ENCODE measurements at places on chromosomes 11 and 22.

GRCh38 chr11:120738516-120739046 is 227.0 kb downstream of the GRIK4 start:
- DNase-seq = no peak

DNA sequence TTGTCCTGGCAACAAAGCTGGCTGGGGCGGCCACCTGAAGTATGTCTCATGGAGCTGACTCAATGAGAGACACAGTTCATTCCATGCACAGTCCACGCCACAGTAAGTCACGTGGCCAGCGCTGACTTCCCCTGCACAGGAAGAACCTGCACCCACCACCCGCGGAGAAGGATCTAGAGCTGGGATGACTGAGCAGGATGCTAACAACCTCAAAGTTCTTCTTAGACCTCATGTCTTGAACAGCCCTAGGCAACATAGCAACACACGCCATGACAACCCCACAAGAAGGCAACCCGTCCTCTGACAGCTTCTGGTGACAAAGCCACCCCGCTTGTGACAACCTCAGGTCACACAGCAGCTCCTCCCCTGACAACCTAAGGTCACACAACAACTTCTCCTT is 76.9 kb upstream of the B3GAT1 start:
- DNase-seq = no peak

- no peak for DNase-seq
Observed at GRCh38 chr11:123231256-123231655, 36.2 kb upstream of the CLMP start.

DNA sequence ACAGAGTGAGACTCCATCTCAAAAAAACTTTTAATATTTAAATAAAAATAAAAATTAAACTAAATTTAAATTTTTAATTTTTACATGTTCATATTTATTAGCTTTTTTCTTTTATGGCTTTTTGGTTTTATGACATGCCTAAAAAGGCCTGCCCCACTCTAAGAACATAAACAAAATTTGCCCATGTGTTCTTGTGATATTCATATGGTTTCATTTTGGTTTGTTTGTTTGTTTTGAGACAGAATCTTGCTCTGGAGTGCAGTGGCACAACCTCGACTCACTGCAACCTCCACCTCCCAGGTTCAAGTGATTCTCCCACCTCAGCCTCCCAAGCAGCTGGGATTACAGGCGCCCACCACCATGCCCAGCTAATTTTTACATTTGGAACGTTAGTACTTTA is 27.7 kb downstream of the SUSD2 start:
- no peak for DNase-seq

GRCh38 chr11:66495401-66495854 is 15.0 kb upstream of the BBS1 start:
- no peak for DNase-seq

DNA sequence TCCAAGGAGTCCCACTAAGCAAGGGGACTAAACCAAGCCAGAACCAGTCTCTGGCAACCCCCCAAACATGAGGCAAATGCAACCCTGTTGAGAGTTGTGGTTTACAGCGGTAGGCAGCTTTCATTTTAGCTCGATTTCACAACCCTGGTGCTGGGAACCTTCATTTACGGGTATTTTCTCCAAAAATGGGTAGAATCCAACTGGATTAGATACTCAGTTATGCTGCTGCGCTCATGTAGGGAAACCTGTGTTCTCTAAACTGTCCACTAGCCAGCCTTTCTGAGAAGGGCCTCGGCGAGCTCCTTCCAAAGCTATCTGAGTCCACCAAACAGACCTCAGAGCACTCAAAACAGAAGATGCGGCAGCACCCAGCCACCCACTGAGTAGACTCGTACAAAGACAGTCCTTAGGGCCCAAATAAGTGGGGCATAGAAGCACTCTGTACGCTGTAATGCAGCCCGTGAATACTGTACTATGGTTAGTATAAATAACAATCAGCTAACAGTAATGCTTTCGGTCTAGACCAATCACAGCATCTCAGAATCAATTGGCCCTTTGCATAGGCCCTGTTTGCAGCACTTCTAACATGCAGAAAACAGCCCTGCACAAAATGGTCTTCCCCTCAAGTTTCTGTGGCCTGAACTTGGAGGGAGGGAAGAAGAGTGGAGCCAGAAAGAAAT is 104.7 kb downstream of the ETS1 start:
- DNase-seq = no peak

- DNase-seq = no peak
Observed at GRCh38 chr11:75735181-75735845, 17.7 kb downstream of the MOGAT2 start.

- DNase-seq = no peak
Observed at GRCh38 chr11:128860571-128861361, 6.3 kb downstream of the KCNJ1 start.

DNA sequence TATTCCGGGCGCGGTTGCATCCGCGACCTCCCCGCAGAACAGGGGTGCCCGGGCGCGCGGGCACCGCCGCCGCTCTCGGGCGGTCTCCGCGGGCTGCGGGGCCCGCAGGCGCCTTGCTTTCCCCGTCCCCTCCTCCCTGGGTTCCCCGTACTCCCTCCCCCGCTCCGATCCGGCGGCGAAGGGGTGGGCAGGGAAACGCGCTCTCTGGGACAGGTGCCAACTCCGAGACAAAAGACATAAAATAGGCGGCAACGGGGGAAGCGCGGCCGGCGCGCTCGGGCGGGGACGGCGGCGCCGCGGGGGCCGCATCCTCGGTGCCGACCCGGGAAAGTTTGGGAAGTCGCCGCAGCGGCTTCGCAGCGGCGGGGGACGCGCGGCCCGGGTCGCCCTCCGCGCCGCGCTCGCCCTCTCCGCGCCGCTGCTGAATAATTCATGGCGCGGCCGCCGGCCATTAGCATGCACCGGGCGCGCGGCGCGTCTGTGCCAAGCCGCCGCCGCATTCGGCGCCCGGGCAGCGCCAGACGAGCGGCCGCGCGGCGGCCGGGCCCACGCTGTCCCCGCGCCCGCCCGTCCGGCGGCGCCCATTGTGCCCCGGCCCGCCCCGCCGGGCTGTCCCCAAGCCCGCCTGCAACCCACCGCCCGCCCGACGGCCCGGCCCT is 78.7 kb upstream of the PPARA start:
- peak; percentile 95 for DNase-seq

DNA sequence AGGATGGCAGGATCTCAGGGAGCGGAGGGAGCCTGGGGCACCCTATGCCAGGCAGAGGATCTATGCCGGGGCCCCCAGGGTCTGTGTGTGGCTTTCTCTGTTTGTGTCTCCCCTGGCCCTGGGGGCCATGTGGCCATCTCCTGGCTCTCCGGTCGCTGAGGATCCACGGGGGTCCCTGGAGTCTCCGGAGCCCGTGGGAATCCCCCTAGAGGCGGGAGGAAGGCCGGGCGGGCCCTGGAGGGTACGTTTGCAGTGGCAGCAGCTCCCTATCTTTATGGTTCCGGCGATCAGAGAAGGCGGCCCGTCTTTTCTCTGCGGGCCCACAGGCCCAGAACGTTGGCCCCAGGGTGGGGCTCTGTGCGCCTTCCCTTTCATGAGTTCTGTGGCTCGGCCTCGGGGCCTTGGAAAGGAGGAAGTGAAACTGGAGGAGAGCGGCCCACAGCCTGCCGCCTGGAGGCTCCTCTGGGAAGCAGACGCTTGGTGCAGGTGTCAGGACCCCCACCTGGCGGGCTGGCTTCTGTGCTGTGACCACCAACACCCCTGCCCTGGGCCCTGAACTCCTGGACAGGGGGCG is 82.1 kb downstream of the KCNQ1 start:
- DNase-seq = peak; percentile 45

- DNase-seq = no peak
Observed at GRCh38 chr22:39448205-39449054, 8.4 kb upstream of the MGAT3 start.

- no peak for DNase-seq
Observed at GRCh38 chr11:76850130-76850529, 10.6 kb upstream of the ACER3 start.

DNA sequence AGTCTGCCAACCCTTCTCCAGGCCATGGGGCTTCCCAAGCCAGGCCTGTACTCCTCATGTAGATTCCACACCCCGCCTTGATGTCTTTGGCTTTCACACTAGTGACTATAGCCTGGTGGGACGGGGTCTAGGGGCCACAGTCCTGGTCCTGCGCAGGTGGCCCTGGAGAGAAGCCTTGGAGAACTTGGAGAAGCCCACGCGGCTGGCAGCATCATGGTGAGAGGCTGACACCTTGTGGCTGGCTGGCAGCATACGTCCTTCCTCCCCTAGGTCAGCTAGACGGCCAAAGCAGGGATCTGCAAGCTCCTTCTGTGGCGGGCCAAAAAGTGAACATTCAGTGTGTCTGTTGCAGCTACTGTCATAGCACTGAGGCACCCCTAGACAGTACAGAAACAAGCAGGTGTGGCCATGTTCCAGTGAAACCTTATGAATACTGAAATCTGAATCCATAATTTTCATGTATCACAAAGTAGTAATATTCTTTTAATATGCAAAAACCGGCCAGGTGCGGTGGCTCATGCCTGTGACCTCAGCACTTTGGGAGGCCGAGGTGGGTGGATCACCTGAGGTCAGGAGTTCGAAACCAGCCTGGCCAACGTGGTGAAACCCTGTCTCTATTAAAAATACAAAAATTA is 42.0 kb downstream of the FAM83F start:
- DNase-seq = peak; percentile 80

DNA sequence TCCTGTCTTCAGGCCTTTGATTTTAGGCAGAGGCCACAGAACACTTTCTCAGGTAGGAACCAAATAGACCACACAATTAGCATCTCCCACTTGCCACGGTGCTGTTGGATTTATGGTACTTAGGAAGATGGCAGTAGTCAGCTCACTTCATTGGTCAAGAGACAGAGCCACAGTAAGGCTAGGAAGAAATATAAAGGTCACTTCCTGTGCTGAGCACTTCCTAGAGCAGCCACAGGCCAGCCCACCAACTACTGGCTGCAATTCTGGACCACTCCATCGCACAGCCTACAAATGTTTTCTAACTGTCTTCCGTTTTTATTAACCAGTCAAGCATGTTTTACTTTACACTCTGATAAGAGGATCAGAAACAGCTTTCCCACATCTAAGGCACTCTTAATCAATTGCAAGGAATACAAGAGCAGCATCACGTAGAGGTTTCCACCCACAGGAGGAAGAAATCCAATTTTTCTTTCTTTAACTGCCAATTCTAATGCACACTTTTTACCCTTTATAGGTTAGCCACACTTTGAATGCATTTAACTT is 54.7 kb downstream of the ABTB2 start:
- DNase-seq = no peak

DNA sequence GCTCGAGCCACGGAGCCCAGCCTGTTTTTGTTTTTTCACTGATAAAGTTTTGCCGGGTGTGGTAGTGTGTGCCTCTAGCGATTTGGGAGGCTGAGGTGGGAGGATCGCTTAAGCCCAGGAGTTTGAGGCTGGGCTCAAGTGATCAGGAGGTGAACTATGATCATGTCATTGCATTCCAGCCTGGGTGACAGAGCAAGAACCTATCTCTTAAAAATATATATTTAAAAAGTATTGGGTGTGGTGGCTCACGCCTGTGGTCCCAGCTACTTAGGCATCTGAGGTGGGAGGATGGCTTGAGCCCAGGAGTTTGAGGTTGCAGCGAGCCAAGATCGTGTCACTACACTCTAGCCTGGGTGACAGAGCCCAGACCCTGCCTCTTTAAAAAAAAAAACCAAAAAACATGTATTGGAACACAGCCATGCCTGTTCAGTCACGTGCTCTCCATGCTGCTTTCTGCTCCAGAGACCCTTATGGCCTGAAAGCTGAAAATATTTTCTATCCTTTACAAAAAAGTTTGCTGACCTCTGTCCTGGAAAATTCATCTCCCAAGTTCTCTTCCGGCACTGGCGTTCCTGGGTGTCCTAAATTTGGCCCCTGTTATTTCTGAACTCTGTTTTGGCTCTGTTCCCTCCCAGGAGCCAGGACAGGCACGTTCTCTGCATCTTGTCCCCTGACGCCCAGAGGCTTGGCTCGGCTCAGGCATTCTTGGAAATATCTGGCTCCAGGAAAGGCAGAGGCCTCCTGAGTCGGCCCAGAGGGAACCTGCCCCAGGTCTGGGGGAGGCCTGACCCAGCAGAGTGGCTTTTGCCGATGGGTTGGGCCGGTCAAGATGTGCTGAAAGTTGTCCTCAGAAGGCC is 61.3 kb upstream of the PPP6R3 start:
- DNase-seq = no peak

DNA sequence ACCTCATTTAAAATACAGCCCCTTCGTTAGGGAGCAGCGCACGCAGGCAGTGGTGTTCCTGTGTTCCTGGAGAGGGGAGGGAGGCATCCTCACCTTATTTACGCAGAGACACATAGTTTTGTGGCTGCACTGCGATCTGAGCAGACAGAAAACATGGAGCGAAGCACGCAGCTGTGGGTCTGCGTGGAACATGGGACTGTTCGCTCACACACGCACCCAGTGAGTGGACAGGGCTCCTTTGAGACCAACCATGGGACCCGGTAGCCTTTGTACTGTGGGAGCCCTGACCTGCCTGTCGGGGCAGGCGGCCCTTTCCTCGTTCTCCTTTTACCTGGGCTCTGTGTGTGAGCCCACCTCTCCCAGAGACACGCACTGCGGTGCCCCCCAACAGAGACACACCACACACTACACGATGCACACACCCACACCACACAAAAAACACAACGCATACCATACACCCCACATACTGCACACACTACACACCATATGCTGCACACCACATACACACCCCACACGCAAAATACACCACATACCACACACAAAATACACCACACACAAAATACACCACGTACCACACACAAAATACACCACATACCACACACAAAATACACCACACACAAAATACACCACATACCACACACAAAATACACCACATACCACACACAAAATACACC is 1245.7 kb downstream of the BRD1 start:
- DNase-seq = no peak

- no peak for DNase-seq
Observed at GRCh38 chr11:57566905-57567514, 462 bp downstream of the UBE2L6 start.

- DNase-seq = no peak
Observed at GRCh38 chr11:12863605-12864121, 145.5 kb upstream of the RASSF10 start.

DNA sequence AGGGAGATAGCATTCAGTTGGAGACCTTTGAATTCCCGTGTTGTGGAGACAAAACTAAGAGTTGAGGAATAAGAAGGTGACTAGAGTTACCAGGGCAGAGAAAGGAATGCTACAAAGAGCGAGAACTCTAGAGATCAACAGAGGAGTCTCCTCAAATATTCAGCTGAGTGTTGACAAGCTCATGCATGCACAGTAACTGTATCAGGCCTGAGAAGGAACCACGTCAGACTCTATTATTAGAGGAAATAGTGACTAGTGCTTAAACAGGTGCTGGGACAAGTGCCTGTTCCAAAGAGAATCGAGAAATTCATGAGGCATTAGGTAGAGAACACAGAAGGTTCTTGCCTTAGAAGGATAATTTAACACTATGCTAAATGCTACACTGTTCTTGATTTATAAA is 333.8 kb upstream of the CHORDC1 start:
- DNase-seq = no peak

DNA sequence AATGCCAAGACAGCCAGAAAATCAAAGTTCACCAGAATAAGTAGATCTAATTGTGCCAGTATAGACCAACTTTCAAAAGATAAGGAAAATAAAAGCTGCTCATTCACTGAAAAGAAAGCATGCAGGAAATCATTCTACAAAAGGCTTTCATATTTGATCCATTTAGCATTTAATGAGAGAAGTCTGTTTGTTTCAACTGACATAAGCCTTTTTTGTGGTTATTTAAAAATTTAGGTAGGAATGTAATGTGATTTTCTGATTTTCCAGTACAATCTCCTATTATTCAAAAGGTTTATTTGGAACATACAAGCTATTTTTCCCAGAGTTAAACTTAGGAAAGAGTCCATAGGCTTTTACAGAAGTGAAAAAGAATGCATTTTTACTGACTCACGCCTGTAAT is 92.7 kb downstream of the SBF2 start:
- DNase-seq = no peak
